ENCODE measurements at places on chromosomes 2 and 18. TPM values are rescaled to one million over a fixed set of nuclear protein-coding genes. Genes with fewer than 3 reads are reported as not detected.

Gene ANKRD53
- total RNA-seq = not detected

Gene RPRM
- not detected for total RNA-seq

Gene VRK2
- total RNA-seq = 18.4 TPM

Gene IGFBP5
- not detected for total RNA-seq

Gene LRATD1
- not detected for total RNA-seq

Measured in activated naive CD4-positive, alpha-beta T cell treated with anti-CD3 and anti-CD28 coated beads, Interleukin-2, amount 10 ng/mL, durations not matched to agents 5 hours and 36 hours (primary cell).